Stimulated activated CD4-positive, alpha-beta T cell treated with anti-CD3 and anti-CD28 coated beads, Interleukin-1b, Interleukin-23, amount 100 ng/mL, for 1 hour (primary cell): ENCODE measurements at places on chromosomes 2 and 18.

GRCh38 chr2:234204480-234204879 is 154.0 kb downstream of the SPP2 start:
- DNase-seq, result no peak

DNA sequence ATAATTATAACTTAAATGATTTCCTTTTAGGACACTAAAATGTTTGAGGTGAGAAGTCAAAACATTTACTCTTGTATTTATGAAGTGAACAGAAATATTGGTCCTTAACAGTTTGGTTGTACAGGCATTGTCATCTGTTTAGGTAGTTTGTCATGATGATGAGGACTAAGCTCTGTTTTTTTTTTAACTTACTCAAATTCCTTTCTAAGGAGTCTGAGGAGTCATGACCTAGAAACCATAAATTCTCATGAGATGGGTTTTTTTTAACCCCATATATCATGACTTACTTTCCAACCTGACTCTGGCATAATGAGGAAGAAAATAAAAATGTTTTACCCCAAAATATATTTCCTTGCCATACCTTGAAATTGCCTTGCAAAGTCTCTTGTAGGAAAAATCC is 1176.2 kb downstream of the SUCLG1 start:
- no peak for DNase-seq

GRCh38 chr2:60641811-60642788 is 88.6 kb upstream of the BCL11A start:
- DNase-seq, result no peak

GRCh38 chr2:205772983-205773382 is 90.7 kb downstream of the NRP2 start:
- no peak for DNase-seq

GRCh38 chr2:135585586-135585985 is 54.3 kb downstream of the R3HDM1 start:
- no peak for DNase-seq

- no peak for DNase-seq
Observed at GRCh38 chr2:72602711-72603110, 223.1 kb downstream of the EXOC6B start.

- no peak for DNase-seq
Observed at GRCh38 chr18:75208155-75208835, 644 bp downstream of the PTGR3 start.

DNA sequence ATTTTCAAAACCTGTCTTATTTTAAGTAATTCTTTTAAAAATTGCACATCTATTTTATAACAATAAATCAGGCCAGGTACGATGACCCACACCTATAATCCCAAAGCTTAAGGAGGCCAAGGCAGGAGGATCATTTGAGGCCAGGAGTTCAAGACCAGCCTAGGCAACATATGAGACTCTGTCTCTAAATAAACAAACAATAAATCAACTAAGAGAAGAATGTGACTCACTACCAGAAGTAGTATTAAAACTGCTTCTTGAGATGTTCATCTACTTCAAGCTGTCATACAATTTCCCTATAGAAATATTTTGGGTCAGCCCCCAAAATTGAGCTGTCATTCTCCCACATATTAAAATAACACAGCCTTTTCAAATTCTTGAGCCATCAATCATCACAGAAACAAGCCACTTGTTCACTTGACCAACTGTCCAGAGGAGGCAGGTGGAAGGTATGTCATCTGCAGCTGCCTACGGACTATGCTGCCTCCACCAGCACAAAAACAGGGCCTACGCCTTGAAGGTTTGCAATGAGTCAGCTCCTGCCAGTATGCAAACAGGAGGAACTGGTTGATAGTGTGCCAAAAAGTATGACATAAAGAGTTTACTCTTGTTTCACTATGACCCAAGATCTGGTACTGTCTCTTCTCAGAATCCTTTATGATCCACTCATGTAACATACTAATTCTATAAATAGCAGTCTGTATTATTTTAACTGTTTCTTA is 33.6 kb downstream of the KIDINS220 start:
- no peak for DNase-seq

- DNase-seq, result no peak
Observed at GRCh38 chr2:35891936-35892335, 463.6 kb upstream of the CRIM1 start.

GRCh38 chr2:205688417-205689200 is 6.3 kb downstream of the NRP2 start:
- no peak for DNase-seq

- no peak for DNase-seq
Observed at GRCh38 chr2:31539505-31539904, 41.2 kb downstream of the SRD5A2 start.

- DNase-seq, result no peak
Observed at GRCh38 chr18:28729321-28729720, 552.4 kb upstream of the CDH2 start.

DNA sequence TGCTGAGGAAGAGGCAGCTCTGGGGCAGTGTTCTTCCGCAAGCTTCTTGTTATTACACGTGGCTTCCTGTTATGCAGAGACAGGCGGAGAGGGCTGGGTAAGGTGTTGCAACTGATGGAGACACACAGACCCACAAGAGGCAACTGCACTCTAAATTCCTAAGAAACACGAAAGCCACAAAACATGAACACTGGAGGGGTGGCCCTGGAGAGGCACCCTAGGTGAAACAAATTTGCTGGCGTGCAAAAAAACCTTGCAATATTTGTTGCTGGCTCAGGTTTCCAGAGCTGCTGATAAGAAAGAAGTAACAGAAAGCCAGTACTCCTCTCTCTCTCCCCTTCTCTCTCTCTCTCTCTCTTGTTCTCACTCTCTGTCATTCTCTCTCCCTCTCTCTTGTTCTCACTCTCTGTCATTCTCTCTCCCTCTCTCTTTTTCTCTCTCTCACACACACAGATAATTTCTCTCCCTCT is 31.8 kb downstream of the ARHGAP25 start:
- no peak for DNase-seq

GRCh38 chr2:45220227-45220626 is 211.0 kb upstream of the SIX2 start:
- no peak for DNase-seq

GRCh38 chr18:37378336-37379010 is 187.1 kb downstream of the CELF4 start:
- DNase-seq, result no peak

DNA sequence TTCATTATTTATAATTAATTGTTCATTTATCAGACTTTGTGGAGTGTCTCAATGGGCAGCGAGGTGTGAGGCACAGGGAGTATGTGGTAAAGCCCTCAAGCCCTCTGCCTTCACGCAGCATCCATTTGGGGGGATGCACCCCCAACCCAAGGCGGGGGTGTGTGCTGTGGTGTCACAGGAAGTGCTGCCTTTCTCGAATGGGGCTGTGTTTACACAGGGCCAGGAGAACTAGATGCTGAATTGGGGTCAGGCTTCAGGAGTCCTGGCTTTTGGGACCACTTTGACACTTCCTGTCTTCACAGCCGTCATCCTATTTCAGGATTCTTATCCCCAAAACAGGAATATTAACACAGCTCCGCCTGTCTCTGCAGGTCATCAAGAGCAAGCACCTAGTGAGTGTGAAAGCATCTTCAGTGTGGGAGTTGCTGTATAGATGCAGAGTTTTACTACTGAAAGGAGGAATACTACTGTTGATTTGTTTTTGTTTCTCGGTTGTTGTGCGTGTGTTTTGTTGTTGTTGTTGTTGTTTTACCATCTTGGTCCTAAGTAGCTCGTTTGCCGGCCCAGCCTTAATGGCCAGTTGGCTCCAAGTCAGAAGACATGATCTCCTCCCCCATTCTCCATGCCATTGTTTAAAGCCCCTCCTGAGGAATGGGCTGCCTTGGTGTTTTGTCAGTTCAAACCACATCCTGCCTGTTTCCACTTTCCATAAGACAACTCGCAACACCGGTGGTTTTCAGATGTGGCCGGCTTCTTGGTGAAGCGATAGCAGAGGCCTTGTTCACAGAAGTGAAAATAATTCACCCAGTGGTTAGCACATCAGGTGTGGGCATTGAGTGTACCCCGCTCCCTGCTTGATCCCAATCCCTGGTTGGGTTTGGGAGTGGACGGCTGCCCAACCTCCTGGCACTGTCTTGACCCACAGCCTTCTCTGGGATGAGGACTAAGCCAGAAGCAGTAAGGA is 221.3 kb downstream of the BCL2 start:
- no peak for DNase-seq

- DNase-seq, result no peak
Observed at GRCh38 chr2:6202756-6203155, 510.6 kb downstream of the SOX11 start.

DNA sequence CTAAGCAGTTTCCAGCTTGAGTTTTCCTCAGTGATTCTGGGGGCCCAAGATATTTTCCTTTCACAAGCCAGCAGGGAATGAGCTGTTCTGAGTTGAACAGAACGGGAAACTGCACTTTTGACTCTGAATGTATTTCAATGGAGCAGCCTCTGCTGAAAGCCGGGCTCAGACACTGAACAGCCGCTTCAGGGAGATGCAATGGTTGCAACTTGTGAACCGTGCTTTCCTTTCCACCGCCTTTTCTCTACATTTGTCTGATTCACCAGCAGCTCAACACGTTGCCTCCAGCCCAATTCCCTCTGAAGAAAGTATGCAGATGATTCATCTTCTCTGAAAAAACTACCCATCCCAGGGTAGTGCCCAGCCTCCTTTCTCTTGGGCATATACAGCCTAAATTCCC is 119.3 kb upstream of the PKDCC start:
- DNase-seq, result no peak

DNA sequence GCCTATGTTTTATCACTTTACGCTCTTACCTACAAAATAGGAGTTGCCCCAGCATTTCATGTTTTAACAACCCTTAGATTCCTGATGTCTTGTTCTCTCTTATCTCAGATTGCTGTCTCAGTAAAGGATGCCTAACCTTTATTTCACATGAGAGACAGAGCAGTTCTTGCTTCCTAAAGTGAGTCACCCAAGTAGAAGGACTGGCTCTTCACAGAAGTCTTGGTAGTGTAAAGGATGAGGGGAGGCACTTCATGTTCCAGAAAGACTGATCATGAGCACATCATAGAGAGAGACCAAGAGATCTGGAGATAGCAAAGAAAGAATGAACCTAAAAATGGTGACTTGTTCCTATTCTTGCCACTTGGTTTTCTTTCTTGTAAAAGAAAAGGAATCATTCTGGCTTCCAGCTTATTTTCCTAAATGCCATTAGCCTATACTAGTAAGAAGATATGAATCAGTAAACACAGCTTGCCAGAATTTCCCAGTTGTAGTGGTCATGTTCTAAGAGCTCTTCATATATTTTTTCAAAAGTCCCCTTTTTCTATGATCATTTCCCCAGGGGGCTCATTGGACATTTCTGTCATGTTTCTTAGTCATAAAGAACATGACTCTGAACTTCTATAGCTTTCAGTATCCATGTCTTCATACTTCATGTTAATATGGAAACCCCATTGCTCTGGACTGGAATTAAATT is 54.9 kb downstream of the MAPRE2 start:
- no peak for DNase-seq

- DNase-seq, result no peak
Observed at GRCh38 chr2:126894082-126894481, 4.6 kb upstream of the TEX51 start.

DNA sequence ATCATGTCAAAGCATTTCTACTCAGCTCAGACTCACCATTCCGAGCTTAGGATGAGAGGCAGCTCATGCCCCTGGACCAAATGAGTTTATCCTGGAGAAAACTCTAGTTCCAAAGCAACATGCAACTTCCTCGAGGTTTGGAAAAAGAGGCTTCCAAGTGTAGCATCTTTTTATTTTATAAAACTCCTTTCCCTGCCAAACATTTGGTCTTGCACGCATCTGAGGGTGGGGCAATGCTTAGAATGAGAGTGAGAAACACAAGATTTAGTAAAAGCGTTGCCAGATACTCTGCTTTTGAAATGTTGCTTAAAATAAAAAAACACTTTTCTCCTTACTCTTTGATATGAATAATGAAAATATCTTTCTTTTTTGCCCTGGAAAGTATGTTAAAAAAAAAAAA is 151.5 kb downstream of the NCKAP5 start:
- DNase-seq, result no peak

DNA sequence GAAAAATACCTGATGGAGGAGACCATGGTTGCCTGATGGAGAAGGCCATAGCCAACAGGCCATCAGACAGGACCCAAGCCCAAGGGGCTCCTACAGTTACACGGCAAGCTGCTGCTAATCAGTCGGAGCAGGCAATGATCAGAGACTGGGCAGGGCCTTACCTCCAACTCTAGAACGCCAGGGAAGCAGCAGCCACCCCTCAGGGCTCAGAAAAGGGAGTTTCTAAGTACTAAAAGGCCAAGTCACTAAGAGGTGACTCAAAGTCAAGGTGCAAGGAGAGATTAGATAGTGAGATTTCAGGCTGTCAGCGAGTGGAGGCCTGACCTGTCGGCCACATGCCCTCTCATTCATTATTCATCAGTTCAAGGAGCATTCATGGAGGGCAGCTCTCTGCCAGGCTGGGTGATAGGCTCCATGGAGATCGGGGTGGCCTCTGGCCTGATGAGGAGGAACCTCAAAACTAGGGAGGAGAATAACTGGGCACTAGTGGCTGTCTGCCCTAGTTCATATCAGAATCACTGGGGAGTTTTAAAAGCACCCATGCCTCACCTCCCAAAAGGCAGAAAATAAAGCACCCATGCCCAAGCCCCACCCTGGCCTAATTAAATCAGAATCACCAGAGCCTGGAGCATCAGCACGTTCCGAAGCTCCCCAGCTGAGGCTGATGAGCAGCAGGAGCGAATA is 3.6 kb downstream of the VIL1 start:
- no peak for DNase-seq

DNA sequence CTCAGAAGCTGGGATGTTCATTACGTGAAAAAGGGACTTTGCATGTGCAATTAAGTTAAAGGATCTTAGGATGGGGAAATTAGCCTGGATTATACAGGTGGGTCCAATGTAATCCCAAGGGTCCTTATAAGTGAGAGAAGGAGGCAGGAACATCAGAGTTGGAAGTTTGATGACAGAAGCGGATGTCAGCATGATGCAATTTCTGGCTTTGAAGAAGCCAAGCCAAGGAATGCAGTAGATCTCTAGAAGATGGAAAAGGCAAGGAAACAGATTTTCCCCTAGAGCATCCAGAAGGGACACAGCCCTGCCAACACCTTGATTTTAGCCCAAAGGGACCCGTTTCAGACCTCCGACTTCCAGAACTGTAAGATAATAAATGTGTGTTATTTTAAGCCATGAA is 136.4 kb downstream of the LNPK start:
- DNase-seq, result no peak

GRCh38 chr2:98911376-98912154 is 24.5 kb downstream of the CRACDL start:
- no peak for DNase-seq

- no peak for DNase-seq
Observed at GRCh38 chr2:238921681-238922319, 73.9 kb downstream of the TWIST2 start.

DNA sequence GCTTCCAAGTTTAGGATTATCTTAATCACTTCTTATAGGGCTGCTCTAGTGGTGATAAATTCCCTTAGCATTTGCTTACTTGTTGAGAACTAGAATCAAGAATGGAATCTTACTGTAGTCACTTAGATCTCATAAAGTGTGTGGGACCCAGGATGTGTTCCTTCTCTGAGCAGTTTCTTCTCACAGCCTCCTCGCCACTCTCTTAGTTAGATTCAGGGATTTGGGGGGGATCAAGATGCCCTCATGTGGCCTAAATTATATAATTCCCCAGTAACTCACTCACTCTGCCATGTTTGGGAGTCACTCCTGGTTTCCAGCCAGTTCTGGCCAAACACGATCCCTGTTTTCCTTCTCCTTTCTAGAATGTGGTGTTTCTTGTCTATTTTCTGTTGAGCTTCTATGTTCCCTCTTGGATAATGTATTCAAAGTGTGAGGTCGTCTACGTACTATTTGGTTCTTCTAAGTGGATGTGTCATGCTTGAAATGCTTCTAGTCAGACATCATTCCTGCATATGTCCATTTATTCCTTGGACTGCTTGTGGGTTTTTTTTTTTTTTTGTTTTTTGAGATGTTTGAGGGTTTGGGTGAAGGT is 414.9 kb upstream of the SYT4 start:
- DNase-seq, result no peak

GRCh38 chr2:107648781-107649404 is 177.8 kb upstream of the RGPD4 start:
- DNase-seq, result no peak
